Endodermal cell (in vitro differentiated cells): ENCODE measurements at places on chromosomes 5 and 9. TPM values are rescaled to one million over a fixed set of nuclear protein-coding genes. Genes with fewer than 3 reads are reported as not detected.

CDHR2 gene
- total RNA-seq, result 0.27 and 0.37 TPM in 2 replicates

SNX18 gene
- 20.5 TPM in 2 replicates for total RNA-seq

INSL4 gene
- not detected in 2 replicates for total RNA-seq

LHX6 gene
- total RNA-seq, result 0.63 TPM in 1 of 3 replicates, not detected in the others

PCDHGA3 gene
- 2.7 and 4.3 TPM in 2 replicates for total RNA-seq

BICD2 gene
- total RNA-seq, result 9.2 to 22.1 TPM (median 20.9 TPM) in 3 replicates

IFNA21 gene
- total RNA-seq, result not detected in 2 replicates

ELOVL7 gene
- total RNA-seq, result 3.5 and 5.1 TPM in 2 replicates

SPINK4 gene
- total RNA-seq, result 1.2 to 1.8 TPM (median 1.4 TPM) in 3 replicates

MRPS2 gene
- total RNA-seq, result 44.4 to 58.3 TPM (median 53.1 TPM) in 3 replicates

GPR151 gene
- total RNA-seq, result 2.7 to 13.6 TPM (median 13.5 TPM) in 3 replicates

LCNL1 gene
- 2.2 to 2.5 TPM (median 2.4 TPM) in 3 replicates for total RNA-seq

GRIA1 gene
- 0.28 TPM in 1 of 3 replicates, not detected in the others for total RNA-seq

SLC6A18 gene
- total RNA-seq, result not detected in 2 replicates

SMIM33 gene
- total RNA-seq, result not detected in 3 replicates

C9orf153 gene
- 0.37 and 0.38 TPM in 2 replicates for total RNA-seq

SEMA4D gene
- total RNA-seq, result 35.5 and 42.8 TPM in 2 replicates

TLE1 gene
- total RNA-seq, result 35.6 to 52.9 TPM (median 49.7 TPM) in 3 replicates

TYRP1 gene
- not detected in 2 replicates for total RNA-seq

S100Z gene
- total RNA-seq, result 12.2 and 18.3 TPM in 2 replicates

PIP5KL1 gene
- 6.6 and 7.8 TPM in 2 replicates for total RNA-seq

ADAMTS12 gene
- total RNA-seq, result 70.2 and 80.2 TPM in 2 replicates

PROB1 gene
- total RNA-seq, result 2.4 to 4.8 TPM (median 4.8 TPM) in 3 replicates

NIM1K gene
- total RNA-seq, result 1.0 TPM in 1 of 3 replicates, not detected in the others

GARIN3 gene
- not detected in 3 replicates for total RNA-seq

STING1 gene
- 0.36 to 0.40 TPM in 2 of 3 replicates, not detected in the other for total RNA-seq

MLANA gene
- total RNA-seq, result not detected in 2 replicates

FCN1 gene
- total RNA-seq, result not detected in 2 replicates

TMEM215 gene
- 0.09 TPM in 1 of 3 replicates, not detected in the others for total RNA-seq

PLAC8L1 gene
- 0.52 and 1.5 TPM in 2 replicates for total RNA-seq

CLIC3 gene
- 0.43 TPM in 1 of 2 replicates, not detected in the other for total RNA-seq

ARID3C gene
- total RNA-seq, result 0.16 and 0.31 TPM in 2 replicates

ZNF462 gene
- 88.4 and 91.5 TPM in 2 replicates for total RNA-seq

FBP2 gene
- not detected in 3 replicates for total RNA-seq

SERINC5 gene
- 180 to 231 TPM (median 183 TPM) in 3 replicates for total RNA-seq

ZDHHC12 gene
- total RNA-seq, result 49.2 to 54.9 TPM (median 50.5 TPM) in 3 replicates

NPR3 gene
- 0.57 to 3.7 TPM (median 0.82 TPM) in 3 replicates for total RNA-seq

ANKRA2 gene
- total RNA-seq, result 14.2 and 15.7 TPM in 2 replicates

GABRA1 gene
- total RNA-seq, result 0.33 TPM in 1 of 2 replicates, not detected in the other

PFN3 gene
- total RNA-seq, result not detected in 2 replicates

DDX4 gene
- total RNA-seq, result not detected in 3 replicates

RABL6 gene
- total RNA-seq, result 175 to 221 TPM (median 206 TPM) in 3 replicates

GNA14 gene
- total RNA-seq, result 8.0 and 10.3 TPM in 2 replicates
